Psoas muscle (tissue), 8 donors: ENCODE measurements at places on chromosomes 1 and 21. TPM values are rescaled to one million over a fixed set of nuclear protein-coding genes. Genes with fewer than 3 reads are reported as not detected.

GRCh38 chr21:25700741-25701140, 34.0 kb downstream of the ATP5PF start:
- no peaks in the 10 kb centered on the region for H3K27me3 ChIP-seq
- H3K36me3 ChIP-seq = no peaks in the 10 kb centered on the region
- H3K27ac ChIP-seq = no peak overlapping the region
- no peak for DNase-seq

The SLAMF9 gene
- not detected for total RNA-seq

DNA sequence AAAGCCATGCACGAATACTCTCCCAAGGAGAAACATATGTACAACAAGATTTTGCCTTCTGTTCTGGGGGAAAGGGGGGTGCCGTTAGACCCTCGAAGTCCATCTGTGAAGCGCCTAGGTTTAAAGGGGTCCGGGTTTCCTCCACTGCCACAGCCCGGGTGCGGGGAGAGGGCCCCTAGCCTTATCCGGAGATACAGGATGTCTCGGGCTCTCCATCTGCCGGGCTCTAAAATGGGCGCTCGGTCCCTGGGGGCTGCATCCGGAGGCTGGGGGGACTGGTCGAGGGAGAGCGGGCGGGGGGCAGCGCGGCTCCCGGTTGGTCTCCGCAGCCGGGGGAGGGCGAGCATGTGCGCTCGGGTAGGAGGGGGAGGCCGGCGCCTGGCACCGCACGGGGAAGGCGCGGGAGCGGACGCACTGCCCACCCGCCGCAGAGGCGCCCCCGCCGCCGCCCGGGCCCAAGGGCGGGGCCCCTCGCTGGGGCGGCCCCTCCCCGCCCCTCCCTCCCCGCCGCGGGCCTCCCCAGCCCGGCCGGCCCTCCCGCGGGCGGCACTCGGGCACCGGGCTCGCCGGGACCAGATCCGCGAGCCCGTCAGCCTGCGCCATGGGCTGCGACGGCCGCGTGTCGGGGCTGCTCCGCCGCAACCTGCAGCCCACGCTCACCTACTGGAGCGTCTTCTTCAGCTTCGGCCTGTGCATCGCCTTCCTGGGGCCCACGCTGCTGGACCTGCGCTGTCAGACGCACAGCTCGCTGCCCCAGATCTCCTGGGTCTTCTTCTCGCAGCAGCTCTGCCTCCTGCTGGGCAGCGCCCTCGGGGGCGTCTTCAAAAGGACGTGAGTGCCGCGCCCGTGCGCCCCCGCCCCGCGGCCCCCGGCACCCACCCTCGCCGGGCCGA, 63.1 kb downstream of the ELK4 start:
- peaks cover 17% of the 10 kb centered on the region for H3K27me3 ChIP-seq
- H3K27ac ChIP-seq = no peak overlapping the region
- DNase-seq = no peak
- H3K4me1 ChIP-seq = no peaks in the 10 kb centered on the region

- H3K36me3 ChIP-seq = no peaks in the 10 kb centered on the region
- DNase-seq = peak; percentile 51
- H3K4me1 ChIP-seq = no peaks in the 10 kb centered on the region
- H3K27ac ChIP-seq = no peak overlapping the region
Observed at GRCh38 chr1:116579259-116579875, 8.5 kb upstream of the CD58 start.

DNA sequence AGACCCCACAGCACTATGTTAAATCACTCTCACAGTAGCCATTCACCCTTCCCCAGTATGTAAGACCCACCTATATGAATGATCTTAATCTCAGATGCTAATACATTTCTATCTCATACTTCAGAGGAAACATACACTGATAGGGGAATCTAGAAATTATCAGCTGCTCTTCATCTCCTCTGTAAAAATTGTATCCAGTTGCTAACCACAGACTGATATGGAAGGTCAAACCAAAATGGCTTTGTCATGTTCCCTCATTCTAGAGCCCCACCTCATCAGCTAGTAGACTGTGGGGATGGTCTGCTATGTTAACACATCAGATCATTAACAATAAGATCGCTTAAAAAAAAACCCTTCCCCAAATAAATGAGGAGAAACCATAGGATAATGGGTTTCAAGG, 71.7 kb downstream of the UBR4 start:
- no peaks in the 10 kb centered on the region for H3K27me3 ChIP-seq
- no peaks in the 10 kb centered on the region for H3K4me1 ChIP-seq
- peaks cover 100% of the 10 kb centered on the region for H3K36me3 ChIP-seq
- no peak overlapping the region for H3K4me3 ChIP-seq
- DNase-seq = no peak
